Left kidney (tissue), 8 donors: ENCODE measurements at places on chromosomes 2 and 18.

DNA sequence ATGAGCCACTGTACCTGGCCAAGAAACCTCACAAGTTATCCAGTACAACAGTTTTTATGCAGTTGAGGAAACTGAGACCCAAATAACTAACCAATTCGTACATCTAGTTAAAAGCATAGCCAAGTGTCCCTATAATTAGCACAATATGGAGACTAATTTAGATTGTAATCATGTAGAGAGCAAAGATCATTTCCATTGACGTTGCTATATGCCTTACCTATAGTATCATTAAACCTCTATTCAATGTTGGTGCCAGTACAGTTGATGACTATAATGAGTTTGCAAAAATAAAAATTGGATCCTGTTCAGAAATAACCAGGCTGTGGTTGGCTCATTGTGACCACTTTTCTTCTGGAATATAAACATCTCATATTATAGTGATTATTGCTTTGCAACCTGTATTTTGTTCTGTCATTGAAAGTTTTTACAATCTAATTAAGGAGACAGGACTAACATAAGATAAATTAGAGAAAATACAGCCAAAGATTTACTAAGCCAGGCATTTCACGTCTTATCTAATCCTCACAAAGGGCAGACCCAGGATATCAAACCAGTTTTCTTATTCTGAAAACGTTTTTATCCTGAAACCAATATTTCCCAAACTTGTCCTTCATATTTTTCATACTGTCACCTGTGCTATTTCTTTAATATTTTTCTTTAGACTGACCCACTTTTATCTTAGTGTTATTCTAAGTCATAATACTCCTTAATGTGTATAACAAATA is 130.0 kb upstream of the STON1 start:
- no peak for DNase-seq

DNA sequence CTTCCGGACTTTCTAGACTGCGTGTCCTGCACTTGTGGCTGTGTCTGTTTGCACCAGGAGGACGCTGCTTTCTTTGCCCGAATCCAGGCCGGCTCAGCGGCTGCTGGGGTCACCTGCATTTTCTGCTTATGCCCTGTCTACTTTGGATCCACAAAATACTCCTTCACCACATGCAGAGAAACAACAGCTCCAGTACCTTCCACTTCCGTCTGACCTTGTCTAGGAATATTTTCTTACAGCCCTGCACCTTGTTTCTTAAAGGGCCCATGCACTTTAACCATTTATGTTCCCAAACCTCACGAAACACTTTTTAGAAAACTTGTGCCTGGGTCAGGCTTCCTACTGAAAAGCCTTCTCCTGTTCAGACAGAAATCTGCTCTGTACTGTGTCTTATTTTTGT is 129.4 kb upstream of the NCK2 start:
- DNase-seq = no peak

DNA sequence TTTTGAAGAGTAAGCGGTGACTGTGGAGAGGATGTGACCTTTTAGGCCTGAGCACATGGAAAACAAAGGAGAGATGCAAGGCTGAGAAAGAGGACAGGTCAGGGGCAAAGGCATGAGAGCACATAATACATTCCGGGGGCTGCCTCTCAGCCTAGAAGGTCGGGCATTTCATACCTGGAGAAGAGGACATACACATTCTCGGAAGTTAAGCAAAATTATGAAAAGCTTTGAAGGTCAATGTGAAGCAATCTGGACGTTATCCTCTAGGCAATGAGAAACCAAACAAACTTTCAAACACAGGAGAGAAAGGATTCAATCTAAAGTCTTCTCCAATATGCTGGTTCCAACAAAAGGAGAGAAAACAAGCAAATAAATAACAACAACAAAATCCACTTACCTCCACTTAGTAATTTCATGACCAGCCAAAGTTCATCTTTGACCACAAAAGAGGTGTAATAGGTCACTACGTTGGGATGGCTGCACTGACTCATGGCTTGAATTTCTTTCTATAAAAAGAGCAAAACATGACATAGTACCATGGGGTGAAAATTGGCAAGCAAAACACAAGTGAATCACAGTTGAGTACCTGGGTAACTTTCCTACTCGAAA is 80.4 kb downstream of the STK39 start:
- no peak for DNase-seq

DNA sequence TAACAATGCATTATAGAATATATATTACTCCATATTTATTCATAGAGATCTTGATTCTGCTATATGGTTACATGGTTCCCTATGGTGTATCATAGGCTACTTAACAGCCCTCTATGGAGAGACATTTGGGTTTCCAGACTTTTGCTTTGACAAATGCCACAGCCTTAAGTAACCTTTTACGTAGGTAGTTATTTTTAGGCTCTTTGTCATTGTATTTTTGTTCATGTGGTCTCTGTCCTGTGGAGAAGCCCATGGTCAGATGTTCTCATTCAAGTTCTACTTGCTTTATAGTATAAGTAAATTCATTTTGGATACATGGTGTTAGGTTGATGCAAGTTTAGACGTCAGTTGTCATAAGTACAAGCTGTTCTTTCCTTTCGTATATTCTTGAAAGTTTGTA is 275.2 kb upstream of the THSD7B start:
- DNase-seq = no peak

DNA sequence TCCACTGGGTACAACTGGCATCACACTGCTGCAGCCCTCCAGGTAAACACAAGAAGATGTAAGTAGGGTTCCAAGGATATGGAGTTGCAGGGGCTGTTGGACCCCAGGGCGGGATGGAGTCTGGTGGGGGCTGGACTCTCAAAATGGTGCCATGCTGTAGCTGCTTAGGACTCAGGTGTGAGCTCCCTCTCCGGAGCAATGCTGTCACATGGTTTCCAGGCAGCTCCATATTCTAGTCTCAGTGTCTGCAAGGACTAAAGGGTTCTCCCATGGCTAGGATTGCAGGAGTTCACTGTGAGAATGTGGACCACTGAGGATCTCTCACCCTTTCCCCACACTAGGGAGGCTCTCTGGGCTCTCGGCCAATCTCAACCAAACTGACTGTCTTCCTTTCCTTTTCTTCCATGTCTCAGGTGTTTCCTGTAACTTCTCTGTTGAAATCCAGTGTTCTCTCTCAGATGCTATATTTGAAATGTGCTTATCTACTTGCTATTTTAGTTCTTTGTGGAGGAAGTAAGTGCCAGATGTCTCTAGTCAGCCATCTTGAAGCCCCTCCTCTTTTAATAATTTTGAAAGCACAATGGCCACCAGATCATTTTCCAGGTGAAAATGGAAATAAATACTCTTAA is 57.6 kb downstream of the CCNT2 start:
- DNase-seq = no peak

- DNase-seq = no peak
These were observed 14.5 kb upstream of the THADA start for GRCh38 chr2:43610361-43610760.

DNA sequence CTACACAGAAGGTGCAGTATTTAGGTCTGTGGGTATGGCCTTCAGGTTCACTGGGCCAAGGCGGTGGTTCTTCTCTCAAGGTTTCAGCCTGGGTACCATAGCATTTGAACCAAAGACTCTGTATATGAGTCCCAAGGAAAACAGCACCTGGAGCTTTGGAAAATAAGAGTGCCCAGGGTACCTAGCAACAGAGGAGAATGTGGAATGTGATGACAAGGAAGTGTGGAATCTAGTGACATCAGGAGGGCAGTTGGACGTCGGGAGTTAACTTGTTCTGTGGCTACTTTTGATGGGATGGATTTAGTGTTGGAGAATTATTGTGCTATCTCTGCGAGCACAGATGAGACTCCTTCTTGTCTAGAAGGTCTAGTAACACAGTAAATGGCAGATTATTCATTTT is 201.2 kb downstream of the NOL4 start:
- DNase-seq = no peak

DNA sequence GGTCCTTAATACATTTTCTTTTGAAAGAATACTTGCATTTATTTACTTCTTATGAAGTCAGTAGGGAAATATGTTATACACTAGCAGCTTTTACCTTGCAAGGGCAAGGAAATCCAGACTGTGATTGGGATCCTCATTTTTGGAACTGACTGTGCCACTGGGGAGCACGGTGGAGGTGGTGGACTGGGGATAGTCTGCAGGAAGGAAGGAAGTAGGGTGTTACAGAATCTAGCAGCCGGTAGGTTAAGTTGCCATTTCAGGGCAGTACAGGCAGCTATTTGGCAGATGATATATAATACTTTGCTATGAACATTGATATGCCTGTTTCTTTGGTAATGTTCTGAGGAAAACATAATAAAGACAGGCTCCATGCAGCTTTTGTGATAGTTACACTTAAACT is 238.3 kb downstream of the PHLPP1 start:
- DNase-seq = no peak

DNA sequence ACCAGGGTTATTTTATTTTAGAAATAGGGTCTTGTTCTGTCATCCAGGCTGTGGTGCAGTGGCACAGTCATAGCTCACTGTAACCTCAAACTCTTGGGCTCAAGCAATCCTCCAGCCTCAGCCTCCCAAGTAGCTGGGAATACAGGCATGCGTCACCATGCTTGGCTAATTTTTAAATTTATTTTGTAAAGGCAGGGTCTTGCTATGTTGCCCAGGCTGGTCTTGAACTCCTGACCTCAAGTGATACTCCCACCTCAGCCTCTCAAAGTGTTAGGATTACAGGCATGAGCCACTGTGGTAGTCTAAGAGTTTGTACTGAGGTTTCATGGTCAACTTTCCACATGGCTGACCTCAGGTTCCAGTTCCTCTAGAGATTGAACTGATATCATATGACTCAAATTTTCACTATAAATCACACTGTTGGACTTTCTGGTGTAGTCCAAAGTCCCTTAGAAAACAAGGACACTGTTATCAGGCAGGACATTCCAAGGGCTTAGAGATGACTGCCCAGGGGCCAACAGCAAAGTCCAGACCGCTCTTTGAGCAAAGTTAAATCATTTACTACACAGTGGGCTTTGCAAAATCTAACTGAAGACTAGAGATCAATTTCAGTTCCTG is 82.0 kb upstream of the MEX3C start:
- no peak for DNase-seq

- no peak for DNase-seq
These were observed 3.7 kb downstream of the ODC1 start for GRCh38 chr2:10444463-10444862.

DNA sequence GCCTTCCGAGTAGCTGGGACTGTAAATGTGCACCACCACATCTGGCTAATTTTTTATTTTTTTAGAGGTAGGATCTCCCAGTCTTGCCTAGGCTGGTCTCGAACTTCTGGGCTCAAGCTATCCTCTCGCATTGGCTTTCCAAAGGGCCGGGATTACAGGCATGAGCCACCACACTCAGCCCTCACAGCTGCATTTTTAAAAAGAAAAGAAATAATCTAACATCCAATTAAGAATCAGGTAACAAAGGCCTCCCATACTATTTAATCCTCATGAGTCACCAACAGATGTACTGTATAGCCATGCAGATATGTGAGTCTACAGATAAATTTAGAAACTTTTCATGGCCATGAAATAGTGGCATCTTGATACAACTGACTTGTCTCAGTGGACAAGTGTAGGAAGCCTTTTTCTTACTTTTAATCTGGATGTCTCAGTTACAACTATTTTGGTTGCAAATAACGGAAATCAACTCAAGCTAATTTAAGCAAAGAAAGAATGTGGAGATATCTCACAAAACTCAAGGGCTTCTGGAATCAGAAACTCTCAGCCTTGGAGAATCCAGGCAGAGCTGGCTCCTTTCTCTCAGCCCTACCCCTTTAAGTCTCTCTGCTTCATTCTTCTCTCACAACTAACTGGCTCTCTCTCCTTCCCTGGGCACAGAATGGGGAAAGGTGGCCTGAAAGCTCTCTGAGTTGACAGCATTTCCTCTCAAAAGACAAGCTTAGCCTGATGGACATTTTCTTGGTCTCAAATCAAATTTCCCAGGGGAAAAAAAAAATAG is 12.8 kb upstream of the PPM1B start:
- DNase-seq = no peak

GRCh38 chr2:191941376-191941929 is 94.6 kb upstream of the CAVIN2 start:
- DNase-seq = no peak

GRCh38 chr18:45085916-45086624 is 405.4 kb downstream of the SETBP1 start:
- DNase-seq = no peak

GRCh38 chr2:238254095-238254723 is 14.4 kb upstream of the HES6 start:
- DNase-seq = no peak

DNA sequence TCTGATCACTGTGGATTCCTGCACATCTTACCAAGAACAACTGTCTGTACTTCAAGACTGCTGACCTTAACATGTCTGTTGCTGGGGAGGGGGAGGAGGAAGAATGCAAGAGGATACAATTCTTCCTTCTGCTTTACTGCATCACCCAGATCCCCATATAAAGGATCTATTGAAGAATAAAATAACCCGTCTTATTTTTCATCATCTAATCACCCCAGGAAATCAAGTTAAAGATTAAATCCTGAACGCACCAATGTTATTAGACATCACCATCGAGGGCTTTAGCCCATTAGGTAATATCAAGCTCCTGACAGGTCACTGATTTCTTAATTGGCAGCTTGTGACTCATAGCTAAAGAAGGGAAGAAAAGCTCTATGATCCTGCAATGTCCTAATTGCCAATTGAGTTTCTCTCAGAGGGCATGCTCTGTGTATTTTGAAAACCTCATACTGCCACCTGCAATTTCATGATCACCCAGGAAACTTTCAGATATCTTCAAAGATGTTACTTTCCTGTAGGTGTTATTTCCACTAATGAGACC is 75.4 kb upstream of the KCNE4 start:
- DNase-seq = no peak

GRCh38 chr2:14261771-14262170 is 370.7 kb upstream of the LRATD1 start:
- DNase-seq = no peak

GRCh38 chr18:50454387-50454988 is 79.6 kb downstream of the SKA1 start:
- no peak for DNase-seq

DNA sequence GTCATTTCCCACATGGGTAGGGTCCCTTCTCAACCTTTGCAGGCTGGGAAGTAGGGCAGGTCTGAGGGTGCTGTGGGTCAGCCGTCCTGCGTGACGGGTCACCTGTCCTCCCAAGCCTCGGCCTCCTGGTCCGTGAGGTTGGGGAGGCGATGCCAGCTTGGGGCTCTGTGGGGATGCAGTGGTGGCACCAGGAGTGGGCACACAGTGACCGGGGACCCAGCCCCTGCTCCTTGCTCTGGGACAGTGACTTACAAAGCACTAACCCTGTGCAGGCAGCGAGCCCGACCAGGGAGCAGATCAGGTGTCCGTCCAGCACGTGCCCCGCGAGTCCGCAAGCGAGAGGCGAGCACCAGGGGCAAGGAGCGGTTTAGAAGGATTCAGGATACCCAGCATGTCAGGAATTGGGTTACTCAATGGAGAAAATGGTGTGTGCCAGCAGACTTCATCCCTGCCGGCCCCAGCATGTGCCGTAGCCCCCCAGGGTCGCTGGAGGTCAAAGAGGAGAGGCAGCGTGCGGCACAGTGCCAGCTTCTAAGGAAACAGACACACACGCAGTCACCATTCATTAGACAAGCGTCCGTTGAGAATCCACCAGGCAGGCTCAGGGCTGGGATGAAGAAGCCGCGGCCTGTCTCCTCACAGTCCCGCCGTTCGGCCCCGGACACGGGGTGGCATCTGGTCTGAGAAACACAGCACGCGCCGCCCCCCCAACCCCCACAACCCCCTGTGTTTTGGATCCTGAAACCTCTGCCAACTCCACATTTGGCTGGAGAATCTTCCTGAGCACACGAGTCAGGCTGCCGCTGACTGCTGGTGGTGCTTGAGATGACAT is 11.7 kb downstream of the COLEC11 start:
- DNase-seq = no peak
